Activated CD4-positive, CD25-positive, alpha-beta regulatory T cell treated with anti-CD3 and anti-CD28 coated beads, Interleukin-2, amount 50 U/mL, for 24 hours (primary cell): ENCODE measurements at places on chromosomes 16 and 17.

DNA sequence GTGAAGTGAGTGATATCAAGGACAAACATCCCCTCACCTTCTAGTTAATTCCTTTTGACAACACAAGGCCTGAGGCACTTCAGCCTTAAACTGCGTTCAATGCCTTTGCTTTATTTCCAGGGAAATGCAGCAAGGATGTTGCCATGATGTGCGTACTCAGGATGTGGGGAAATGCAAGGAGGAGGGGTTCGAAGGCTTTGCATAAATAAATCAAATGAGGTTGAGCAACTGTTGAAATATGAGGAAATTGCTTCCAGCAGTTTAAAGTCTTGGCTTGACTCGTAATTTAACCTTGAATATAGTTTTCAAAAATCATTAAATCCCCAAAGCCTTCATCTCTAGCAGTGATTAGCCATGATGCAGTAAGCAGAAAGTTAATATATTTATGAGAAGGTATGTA, 81.8 kb upstream of the CCL2 start:
- ATAC-seq = no peak

DNA sequence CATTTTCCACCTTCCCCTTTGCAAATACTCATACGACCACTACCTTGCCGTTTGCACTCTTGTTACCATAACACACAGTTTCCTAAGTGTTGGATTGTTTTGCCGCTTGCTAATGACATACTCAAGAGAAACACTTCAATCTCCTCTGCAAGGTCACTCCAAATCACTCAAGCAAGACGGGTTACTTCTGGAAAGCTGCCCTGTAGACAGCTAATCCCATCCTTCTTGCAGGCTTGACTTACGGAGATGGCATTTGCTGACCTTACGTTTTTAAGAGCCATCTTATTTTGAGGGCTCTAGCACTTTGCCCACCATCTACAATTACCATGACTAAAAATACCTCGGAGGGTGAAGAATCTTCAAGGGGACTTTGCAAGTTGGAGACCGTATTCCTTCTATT, 46.2 kb downstream of the MYH3 start:
- no peak for ATAC-seq

GRCh38 chr16:52383640-52384292, 163.2 kb downstream of the TOX3 start:
- no peak for ATAC-seq

- ATAC-seq = no peak
These were observed 11.8 kb upstream of the ALDH3A1 start for GRCh38 chr17:19759568-19760549.

DNA sequence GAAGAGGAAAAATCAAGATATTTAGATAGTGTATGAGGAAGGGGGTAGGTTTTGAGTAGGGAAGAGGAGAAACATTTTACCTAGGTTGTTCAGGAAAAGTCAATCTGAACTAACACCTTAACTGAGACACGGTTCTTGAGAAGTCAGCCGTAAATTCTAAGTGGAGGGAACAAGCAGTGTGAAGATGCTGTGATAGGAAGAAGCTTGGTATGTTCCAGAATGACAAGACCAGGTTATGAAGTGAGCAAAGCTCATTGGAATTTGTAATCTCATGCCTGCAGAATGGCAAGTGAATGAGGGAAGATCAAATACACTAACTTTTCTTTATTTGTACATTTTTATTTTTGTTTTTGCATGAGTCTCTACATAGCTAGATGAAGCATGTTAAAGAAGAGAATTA, 307.6 kb downstream of the ZFHX3 start:
- no peak for ATAC-seq

- no peak for ATAC-seq
These were observed 8.3 kb downstream of the LIG3 start for GRCh38 chr17:34988644-34989043.

GRCh38 chr16:50354629-50355456, 13.9 kb downstream of the BRD7 start:
- no peak for ATAC-seq

GRCh38 chr17:73650617-73651200, 6.5 kb upstream of the SDK2 start:
- no peak for ATAC-seq

DNA sequence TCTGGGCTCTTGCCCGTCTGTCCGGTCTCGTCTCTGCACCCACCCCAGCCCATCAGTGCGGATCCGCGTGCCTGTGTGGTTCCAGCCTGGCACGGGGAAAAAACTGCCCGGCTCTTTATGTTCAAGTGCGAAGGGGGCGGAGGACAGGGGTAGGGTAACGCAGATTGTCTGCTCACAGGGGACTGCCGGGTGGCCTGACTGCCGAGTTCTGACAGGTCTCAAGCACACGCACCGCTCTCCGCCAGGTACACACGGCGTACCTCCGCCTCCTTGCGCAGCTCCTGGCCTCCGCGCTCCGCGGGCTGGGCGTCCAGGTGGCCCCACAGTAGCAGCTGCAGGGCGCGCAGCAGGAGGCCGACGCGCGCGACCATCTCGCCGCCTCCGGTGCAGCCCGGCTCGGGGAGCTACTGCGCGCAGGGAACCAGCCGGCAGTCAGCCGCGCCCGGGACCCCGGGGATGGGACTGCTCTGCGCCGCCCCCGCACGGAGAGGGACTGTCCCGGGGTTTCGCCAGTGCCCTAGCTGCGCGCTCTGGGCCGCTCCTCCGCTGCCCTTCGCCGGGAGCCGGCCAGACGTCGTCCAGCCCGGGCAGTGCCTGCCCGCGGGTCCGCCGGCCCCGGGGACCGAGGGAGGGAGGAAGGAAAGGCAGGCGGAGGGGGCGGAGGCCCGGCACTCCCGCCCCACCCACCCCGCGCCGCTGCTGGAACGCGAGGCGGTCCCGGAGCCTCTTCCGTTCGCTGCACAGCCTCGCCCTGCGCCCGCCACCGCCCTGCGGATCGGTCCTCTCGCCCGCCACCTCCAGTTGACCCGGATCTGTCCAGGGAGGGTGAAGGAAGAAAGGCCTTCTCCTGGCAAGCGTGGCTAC, at the start of gene MMP28:
Gene MMP28 (minus strand): TSS at position 635 of the 864 bp plus-strand sequence. CDS start 264 bp downstream, at position 371.
- peak; percentile 74 for ATAC-seq
